GM12892 (cell line): ENCODE measurements at places on chromosomes 5 and 9.
A peak's percentile ranks its signal among the peaks of the same experiment; 100 is the strongest.

DNA sequence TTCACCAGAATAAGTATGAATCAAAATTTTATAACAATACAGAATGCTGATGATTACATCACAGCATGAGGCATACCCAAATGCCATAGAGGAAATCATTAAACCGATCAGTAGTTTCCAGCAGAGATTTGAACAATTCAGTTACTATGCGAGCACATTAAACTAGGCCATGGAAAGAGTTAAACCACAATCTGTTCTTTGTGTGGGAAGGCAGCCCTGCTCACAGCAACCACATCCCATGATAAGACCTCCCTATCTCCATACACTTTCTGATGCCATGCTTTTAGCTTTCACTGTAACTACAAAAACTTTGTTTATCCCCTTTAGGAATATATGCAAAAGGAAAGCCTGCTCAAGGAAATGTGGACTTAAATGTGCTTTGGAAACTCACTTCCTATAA is 4.5 kb downstream of the NFIB start:
- DNase-seq, result no peak

DNA sequence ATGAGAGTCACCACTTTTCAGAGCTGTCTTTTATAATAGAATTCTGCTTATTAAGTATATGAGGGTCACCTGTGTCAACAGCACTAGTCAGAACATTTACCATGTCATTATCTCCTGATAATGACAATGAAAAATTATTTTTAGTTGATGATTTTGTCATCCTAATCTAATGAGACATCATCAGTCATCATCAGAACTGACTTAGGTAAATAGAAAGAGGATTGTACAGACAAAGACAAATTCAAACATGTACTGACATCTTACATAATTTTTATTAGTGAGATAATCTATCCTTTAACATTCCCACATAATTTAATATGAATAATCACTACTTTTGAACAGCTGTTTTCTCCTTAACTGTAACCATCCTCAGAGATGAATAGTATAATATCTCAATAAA is 22.6 kb downstream of the CDH9 start:
- DNase-seq, result no peak

- no peak for DNase-seq
These were observed 20.3 kb downstream of the CAMSAP1 start for GRCh38 chr9:135887021-135887507.

GRCh38 chr5:144142139-144142823 is 28.2 kb downstream of the YIPF5 start:
- DNase-seq, result no peak

- no peak for DNase-seq
These were observed 1019.5 kb upstream of the SEMA6A start for GRCh38 chr5:117594166-117594565.

DNA sequence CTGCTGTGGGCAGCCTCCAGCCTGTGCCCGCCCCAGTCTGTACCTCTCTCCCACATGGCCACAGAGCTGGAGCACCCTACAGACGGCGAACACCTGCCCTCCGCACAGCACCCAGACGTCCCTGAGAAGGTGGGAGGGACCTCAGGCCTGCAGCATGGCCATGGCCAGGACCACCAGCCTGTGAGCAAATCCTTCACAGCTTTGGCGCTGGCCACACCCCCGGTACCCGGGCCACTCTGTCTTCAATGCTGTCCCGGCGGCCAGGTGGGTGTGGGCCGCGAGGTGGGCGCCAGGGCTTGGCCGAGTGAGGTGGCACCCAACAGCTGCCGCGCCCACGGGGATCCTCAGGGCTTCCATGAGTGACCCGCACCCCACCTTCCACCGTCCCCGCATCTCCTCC is 18.7 kb downstream of the NOTCH1 start:
- DNase-seq, result no peak

DNA sequence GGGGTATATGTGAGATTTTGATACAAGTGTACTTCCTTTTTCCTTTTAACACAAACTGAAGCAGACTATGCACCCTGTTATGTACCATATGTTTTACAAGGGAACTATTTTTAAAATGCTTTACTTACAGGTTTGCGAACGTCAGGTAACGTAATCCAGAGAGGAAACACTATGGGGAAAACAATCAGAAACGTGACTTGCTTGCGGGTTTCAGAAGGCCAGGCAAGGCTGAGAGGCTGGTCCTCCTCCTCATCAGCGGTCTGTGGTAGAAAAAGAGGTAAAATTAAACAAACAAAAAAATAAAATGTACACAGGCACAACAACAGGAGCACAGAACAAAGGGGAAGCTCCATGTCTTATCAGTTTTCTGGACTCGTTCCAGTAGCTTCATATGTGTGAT is 141.2 kb downstream of the ACER2 start:
- no peak for DNase-seq

DNA sequence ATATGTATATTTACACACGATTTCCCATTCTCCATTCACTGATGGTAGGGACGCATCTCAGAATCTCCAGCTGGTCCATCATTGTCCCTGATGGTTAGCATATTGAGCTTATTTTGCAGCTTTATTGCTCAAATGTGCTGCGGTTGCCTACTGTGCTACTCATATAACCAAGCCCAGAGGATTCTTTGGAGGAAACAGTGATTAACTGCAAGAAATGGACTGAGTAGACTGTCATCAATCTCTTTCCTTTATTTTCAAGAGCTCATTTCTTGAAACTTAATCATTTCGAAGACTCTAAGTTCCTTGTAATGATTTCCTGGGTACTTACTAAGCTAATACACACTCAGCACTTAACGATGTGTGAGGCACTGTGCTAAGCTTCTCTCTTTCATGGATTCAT is 119.0 kb downstream of the MAT2B start:
- no peak for DNase-seq

DNA sequence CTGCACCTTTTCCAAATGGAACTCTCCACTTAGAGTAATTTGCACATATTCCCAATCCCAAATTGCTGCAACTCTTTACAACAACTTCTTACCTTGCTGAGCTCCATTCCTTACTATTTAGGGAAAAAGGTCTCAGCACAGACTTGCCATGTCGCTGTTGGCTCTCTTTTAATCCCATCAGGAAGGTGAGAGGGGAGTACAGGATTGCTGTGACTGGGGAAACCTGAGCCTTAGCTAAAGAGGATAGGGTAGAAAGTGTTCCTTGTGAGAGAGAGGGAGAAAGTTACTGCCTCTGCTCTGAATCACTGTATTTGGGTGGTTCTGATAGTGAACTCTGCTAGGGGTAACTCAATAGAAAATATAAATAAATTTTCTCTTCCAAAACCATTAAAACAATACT is 43.7 kb upstream of the GABRA1 start:
- DNase-seq, result no peak

- no peak for DNase-seq
These were observed 22.4 kb downstream of the RNF130 start for GRCh38 chr5:180049185-180049548.

- DNase-seq, result no peak
These were observed 75.4 kb downstream of the TEX10 start for GRCh38 chr9:100277166-100277979.

DNA sequence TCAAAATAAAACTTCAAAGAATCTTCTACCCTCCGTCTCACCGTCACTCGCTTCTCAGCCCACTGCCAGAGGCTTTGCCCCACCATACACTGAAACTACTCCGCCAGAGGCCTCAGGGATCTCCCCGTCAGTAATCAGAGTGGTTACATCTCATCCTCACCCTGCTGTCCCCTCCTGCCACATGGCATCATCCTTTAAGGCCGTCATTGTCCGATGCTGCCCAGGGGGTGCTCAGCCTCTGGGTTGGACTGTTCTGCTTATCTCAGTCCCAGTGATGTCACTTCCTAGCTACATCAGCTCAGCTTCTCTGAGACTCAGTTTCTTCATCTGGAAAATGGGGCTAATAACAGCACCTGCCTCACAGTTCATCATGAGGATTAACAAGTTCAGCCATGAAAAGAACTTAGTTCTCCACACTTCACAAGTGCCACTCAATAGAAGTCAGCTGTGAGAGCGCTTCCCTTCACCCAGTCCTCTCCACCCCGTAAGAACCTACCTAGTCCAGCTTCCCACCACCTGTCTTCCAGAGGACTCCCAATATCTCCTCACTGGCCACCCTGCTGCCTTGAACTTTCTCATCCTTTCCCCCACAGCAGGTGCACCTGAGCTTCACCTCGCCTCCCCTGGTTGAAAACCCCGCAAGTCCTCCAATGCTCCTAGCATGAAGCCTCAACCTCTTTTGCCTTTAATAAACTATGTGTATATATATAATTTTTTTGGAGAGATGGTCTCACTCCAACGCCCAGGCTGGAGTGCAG is 2.8 kb upstream of the IL3 start:
- peak; percentile 8 for DNase-seq

DNA sequence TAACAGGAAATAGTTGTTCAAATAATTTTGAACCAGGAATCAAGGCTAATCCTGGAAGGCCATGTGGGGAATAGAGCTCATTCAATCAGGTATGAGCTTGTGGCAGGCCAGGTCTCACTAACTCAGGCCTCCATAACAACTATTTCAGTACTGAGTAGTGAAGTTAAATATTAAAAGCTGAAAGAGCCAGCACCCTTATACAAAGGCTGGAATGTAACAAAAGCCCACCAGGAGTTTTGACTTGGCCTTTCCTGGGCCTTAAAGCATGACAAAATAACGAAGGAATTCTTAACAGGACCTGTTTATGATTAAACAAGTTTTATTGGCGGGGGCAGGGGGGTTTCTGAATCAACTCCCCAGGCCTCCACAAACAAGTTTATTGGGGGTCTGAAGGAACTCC is 1146.7 kb downstream of the CDH9 start:
- no peak for DNase-seq

- DNase-seq, result no peak
These were observed 25.2 kb downstream of the NDUFS6 start for GRCh38 chr5:1826235-1826980.

- DNase-seq, result no peak
These were observed 57.3 kb upstream of the C6 start for GRCh38 chr5:41270423-41271251.

- DNase-seq, result no peak
These were observed 78.5 kb upstream of the TBC1D2 start for GRCh38 chr9:98333703-98334582.

- no peak for DNase-seq
These were observed 27.1 kb upstream of the ACTBL2 start for GRCh38 chr5:57509501-57510260.
